Activated T-helper 2 cell treated with anti-CD3 and anti-CD28 coated beads, Interferon-gamma antibody, Interleukin-2, Interleukin-4, amounts not matched to agents 10 μg/mL and 5 μg/mL and 100 μg/mL, durations not matched to agents 14 hours and 24 hours and 36 hours (primary cell): ENCODE measurements at places on chromosomes 5 and 9.
A peak's percentile ranks its signal among the peaks of the same experiment; 100 is the strongest.

DNA sequence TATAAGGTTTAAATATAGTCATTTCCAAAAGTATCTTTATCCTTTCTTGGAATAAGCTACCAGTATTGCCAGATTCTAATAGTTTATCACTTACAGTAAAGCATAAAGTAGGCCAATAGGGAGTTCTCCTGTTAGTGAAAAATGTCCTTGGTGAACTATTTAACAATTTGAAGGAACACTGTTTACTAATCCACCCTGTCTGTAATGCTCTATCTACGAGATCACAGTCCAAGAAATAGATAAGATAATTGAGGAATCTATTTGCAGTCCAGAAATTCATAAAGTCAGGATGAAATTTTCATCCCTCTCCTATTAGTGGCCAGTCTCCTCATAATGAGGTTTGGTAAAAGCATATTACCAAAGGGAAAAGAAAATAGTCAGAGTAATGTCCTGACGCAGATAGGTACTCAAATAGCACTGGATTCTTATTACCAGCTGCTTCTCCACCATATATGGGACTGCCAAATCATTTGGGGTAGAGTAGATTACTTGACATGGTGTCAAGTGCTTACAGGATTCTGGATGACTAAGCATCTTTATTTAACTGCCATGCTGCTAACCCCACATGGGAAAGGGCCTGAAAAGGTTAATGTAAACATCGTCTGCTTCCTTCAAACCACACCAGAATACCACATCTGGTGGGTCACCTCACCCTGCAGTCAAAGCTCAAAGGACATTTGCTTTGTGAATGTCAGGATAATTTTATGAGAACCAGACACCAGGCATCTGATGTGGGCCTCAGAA, 808.1 kb downstream of the EFNA5 start:
- H3K4me3 ChIP-seq = no peak overlapping the region
- DNase-seq = no peak
- peaks cover 4% of the 10 kb centered on the region for H3K4me1 ChIP-seq
- H3K27ac ChIP-seq = no peak overlapping the region
- H3K27me3 ChIP-seq = no peaks in the 10 kb centered on the region

- no peaks in the 10 kb centered on the region for H3K36me3 ChIP-seq
- no peak overlapping the region for H3K27ac ChIP-seq
- DNase-seq = no peak
- H3K4me1 ChIP-seq = no peaks in the 10 kb centered on the region
Observed at GRCh38 chr5:87876616-87877015, 392.0 kb downstream of the TMEM161B start.

GRCh38 chr5:102845041-102845440, 89.9 kb downstream of the PAM start:
- no peak for DNase-seq
- peaks cover 1% of the 10 kb centered on the region for H3K4me1 ChIP-seq
- H3K36me3 ChIP-seq = peaks cover 10% of the 10 kb centered on the region
- H3K27me3 ChIP-seq = no peaks in the 10 kb centered on the region
- no peak overlapping the region for H3K27ac ChIP-seq

- H3K4me1 ChIP-seq = peaks cover 5% of the 10 kb centered on the region
- H3K27me3 ChIP-seq = peaks cover 58% of the 10 kb centered on the region
- no peak overlapping the region for H3K27ac ChIP-seq
- peak overlapping the region; percentile 71 for H3K4me3 ChIP-seq
Observed at GRCh38 chr9:107488375-107489143, 1.0 kb downstream of the KLF4 start.

- H3K27ac ChIP-seq = no peak overlapping the region
- DNase-seq = no peak
- H3K4me1 ChIP-seq = peaks cover 7% of the 10 kb centered on the region
Observed at GRCh38 chr5:179536676-179537075, 13.7 kb upstream of the RUFY1 start.

DNA sequence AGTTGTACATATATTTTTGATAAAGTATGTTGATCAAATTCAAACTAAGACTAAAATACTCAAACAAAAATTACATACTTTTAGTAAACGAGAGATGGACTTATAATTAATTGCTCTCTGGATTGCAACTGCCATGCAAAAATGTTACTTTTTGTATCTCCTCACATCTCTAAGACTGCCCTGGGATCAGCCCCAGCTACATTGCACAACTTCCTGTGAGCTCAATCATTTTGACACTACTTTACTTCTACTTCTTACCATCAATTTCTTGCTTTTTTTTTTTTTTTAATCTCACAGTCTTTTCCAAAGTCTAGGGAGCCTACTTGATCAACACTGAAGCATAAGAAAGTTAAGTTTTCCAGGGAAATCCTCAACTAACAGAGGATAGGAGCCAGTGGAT, 506.0 kb upstream of the CDH10 start:
- DNase-seq = no peak
- H3K27me3 ChIP-seq = no peaks in the 10 kb centered on the region
- H3K36me3 ChIP-seq = no peaks in the 10 kb centered on the region
- no peak overlapping the region for H3K27ac ChIP-seq
- H3K4me3 ChIP-seq = no peak overlapping the region

DNA sequence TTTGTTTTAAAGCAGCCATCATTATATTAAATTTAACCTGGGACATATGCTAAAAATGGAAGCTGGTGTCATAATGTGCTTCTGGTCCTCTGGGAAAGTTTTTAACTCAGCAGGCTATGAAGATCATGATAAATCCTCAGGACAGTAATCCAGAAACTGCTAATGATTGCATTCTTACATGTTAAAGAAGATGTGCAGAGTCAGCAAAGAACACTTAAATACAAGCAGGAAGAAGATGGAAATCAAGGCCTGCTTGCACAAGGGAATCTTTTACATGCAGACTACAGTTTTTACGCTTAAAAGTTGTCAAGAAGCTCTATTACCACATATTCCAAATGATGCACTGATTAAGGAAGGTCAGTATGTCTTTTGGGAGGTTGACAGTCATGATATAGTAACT, 246.0 kb upstream of the PTPRD start:
- H3K27me3 ChIP-seq = no peaks in the 10 kb centered on the region
- H3K36me3 ChIP-seq = no peaks in the 10 kb centered on the region
- DNase-seq = no peak
- no peaks in the 10 kb centered on the region for H3K4me1 ChIP-seq

DNA sequence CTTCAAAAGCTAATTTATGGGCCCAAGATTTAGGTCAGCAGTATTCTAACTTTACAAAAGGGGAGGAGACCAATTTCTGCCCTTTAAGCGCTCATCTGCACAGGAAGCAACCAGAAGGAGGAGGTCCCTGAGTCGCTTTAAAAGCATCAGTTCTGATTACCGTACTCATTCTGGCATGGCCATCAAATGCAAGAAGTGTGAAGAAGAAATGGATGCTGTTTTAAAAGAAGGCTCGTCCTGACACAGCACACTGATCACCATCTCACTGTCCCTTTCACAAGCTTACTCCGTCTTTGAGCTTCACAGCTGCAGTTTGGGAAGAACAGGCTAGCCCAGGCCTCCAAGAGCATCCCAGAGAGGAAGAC, 17.5 kb downstream of the ZNF608 start:
- H3K4me1 ChIP-seq = no peaks in the 10 kb centered on the region
- H3K27me3 ChIP-seq = peaks cover 4% of the 10 kb centered on the region
- no peak for DNase-seq
- no peak overlapping the region for H3K4me3 ChIP-seq
- no peaks in the 10 kb centered on the region for H3K36me3 ChIP-seq

DNA sequence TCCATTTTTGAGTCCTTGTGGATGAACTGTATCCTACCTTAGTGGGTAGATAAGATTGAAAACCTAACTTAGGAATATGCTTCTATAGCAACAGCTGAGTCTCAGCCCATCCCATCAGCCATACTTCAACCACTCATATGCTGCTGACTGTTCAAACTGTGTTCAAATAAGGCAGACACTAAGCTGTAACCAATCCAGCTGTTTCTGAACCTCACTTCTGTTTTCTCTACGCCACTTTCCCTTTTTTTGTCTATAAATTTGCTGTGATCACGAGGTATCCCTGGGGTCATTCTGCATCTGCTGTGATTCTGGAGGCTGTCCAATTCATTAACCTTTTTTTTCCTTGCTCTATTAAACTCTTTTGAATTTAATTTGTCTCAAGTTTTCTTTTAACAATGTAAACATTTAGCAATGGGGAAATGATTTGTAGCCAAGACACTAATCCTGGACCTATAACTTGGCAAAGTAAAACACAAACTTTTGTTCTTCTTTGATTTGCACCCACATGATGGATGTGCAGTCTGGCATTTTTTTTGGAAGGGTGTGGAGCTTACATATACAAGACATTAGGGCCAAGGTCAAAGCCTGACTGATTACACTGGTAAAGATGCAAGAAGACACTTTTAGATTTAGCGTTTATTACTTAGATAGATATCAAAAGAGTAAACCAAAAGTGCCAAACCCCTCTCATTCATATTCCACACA, 14.9 kb upstream of the SCGB3A2 start:
- no peak overlapping the region for H3K4me3 ChIP-seq
- DNase-seq = no peak
- no peaks in the 10 kb centered on the region for H3K4me1 ChIP-seq
- peaks cover 2% of the 10 kb centered on the region for H3K27me3 ChIP-seq

DNA sequence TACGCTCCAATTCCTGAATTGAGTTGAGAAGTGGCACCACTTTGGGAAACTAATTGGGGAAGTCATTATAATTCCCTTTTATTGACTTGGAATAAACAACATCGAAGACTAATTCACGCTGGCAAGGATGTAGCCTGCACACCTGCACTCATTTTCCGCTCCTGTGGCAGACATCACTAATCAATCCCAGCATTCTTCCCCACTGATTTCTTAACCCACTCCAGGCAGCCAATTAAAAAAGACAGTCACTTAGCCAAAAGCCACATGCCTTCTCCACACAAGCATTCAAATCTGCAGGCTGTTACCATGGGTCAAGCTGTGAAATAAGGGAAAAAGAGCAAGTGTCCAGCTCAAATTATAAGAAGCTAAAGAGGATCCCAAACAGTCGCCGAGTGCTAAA, 68.2 kb upstream of the HRH2 start:
- no peak for DNase-seq
- peaks cover 10% of the 10 kb centered on the region for H3K27me3 ChIP-seq
- no peaks in the 10 kb centered on the region for H3K4me1 ChIP-seq
- H3K4me3 ChIP-seq = no peak overlapping the region

DNA sequence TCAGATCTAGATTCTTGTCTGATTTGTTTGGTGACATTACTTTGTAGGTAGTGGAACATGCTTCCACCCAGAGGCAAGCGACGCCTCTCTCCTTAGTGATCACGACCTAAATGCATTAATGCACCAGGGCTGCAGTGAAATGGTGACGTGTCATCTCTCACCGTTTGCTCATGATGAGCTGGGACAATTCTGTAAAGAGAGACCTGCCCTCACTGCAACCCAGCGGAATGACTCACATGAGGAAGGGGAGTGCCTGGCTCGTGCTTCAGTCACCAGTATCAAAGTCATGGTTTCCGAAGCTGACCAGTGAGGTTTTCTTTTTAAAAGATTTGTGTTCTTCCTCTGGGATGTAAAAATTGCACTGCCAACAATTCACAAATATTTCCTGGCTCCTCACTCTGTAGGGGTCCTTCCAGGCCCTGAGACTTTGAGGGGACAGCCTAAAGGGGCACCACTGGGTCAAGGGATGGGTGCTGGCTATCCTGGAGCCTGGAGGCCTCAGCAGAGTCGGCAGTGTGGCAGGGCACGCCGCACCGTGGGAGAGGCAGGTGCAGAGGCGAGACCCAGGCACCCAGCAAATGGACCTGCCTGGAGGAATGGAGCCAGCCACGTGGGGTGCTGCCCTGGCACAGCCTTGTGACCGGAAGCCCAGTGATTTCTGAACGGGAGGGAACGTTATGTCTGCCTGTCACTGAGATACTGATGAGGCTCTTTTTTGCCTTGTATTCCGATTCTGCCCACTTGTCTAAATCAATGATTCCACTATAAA, 17.3 kb downstream of the QSOX2 start:
- peak overlapping the region; percentile 52 for H3K27ac ChIP-seq
- no peak overlapping the region for H3K4me3 ChIP-seq
- peaks cover 33% of the 10 kb centered on the region for H3K36me3 ChIP-seq
- H3K4me1 ChIP-seq = peaks cover 37% of the 10 kb centered on the region
- no peak for DNase-seq
- no peaks in the 10 kb centered on the region for H3K27me3 ChIP-seq

- H3K27me3 ChIP-seq = no peaks in the 10 kb centered on the region
- H3K4me1 ChIP-seq = no peaks in the 10 kb centered on the region
- no peak overlapping the region for H3K4me3 ChIP-seq
- no peak for DNase-seq
- H3K36me3 ChIP-seq = no peaks in the 10 kb centered on the region
Observed at GRCh38 chr5:130652176-130652575, 512.9 kb downstream of the HINT1 start.

- no peaks in the 10 kb centered on the region for H3K36me3 ChIP-seq
- DNase-seq = no peak
Observed at GRCh38 chr5:173202266-173202875, 32.6 kb downstream of the NKX2-5 start.

DNA sequence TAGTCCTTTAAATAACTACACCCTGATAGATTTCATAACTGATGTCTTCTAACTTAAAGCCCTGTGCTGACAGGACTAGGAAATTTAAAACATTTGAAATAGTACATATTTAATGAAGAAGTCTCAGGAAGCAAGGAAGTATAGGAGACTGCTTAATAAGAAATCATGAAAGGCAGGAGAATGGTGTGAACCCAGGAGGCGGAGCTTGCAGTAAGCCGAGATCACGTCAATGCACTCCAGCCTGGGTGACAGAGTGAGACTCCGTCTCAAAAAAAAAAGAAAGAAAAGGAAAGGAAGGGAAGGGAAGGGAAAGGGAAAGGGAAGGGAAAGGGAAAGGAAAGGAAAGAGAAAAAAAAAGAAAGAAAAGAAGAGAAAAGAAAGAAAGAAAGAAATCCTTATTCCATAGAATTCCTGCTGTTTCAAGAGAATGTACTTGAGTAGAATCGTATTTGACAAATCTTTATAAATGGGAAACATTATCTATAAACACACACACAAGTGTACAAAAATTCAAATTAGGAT, 74.1 kb downstream of the BNC2 start:
- H3K36me3 ChIP-seq = no peaks in the 10 kb centered on the region
- no peak overlapping the region for H3K4me3 ChIP-seq
- H3K4me1 ChIP-seq = no peaks in the 10 kb centered on the region
- H3K27ac ChIP-seq = no peak overlapping the region
- no peaks in the 10 kb centered on the region for H3K27me3 ChIP-seq

GRCh38 chr5:57429513-57430120, 53.0 kb downstream of the ACTBL2 start:
- H3K4me1 ChIP-seq = no peaks in the 10 kb centered on the region
- no peak for DNase-seq
- no peak overlapping the region for H3K4me3 ChIP-seq
- peaks cover 2% of the 10 kb centered on the region for H3K27me3 ChIP-seq

DNA sequence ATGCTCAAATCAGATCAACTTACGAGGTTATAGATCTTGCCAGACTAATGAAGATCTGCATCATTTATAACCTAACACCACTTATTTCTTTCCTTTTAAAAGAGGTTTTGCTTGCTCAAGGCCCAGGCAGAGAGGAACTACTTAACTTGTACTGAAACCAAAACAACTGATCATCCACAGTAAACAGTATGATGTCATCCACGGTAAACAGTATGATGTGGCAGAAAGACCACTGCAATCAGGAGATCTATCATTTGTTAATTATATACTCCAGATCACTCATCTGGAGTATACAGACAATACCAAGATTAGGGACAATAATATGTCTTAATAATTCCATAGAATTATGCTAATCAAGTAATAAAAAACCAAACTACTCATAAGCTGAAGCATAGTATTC, 116.8 kb downstream of the ADAMTS6 start:
- no peak for DNase-seq
- H3K27me3 ChIP-seq = no peaks in the 10 kb centered on the region
- H3K4me1 ChIP-seq = no peaks in the 10 kb centered on the region
- no peak overlapping the region for H3K4me3 ChIP-seq
- no peaks in the 10 kb centered on the region for H3K36me3 ChIP-seq

GRCh38 chr9:32431196-32431595, 46.8 kb downstream of the ACO1 start:
- no peak overlapping the region for H3K27ac ChIP-seq
- peaks cover 20% of the 10 kb centered on the region for H3K36me3 ChIP-seq
- no peak overlapping the region for H3K4me3 ChIP-seq
